Activated effector memory CD4-positive, alpha-beta T cell treated with Interleukin-2 at 50 U/mL for 16 hours (primary cell): ENCODE measurements at places on chromosomes 2 and 18.

- no peak for DNase-seq
These were observed 469.6 kb downstream of the TGIF1 start for GRCh38 chr18:3919396-3920061.

GRCh38 chr18:36539674-36540231 lies 242.2 kb downstream of the FHOD3 start:
- no peak for DNase-seq

GRCh38 chr2:23803965-23804542 lies 122.9 kb downstream of the ATAD2B start:
- no peak for DNase-seq

DNA sequence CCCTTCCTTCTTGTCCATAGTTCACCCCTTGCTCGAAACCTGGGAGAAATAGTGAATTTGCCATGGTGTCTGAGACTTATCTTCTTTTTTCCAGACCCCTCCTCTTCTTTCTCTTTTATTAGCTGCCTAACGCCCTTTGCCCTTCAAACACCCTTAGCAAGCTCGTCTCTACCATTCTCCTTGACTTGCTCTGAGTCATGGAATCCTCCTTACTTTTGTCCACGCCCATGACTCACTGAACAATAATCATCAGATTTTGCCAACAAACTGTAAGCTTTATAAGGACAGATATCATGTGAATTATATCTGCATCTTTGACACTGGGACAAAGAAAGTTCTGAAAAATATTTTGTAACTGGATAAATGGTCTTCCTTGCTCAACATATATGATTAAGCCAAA lies 67.1 kb upstream of the CNTNAP5 start:
- DNase-seq, result no peak

DNA sequence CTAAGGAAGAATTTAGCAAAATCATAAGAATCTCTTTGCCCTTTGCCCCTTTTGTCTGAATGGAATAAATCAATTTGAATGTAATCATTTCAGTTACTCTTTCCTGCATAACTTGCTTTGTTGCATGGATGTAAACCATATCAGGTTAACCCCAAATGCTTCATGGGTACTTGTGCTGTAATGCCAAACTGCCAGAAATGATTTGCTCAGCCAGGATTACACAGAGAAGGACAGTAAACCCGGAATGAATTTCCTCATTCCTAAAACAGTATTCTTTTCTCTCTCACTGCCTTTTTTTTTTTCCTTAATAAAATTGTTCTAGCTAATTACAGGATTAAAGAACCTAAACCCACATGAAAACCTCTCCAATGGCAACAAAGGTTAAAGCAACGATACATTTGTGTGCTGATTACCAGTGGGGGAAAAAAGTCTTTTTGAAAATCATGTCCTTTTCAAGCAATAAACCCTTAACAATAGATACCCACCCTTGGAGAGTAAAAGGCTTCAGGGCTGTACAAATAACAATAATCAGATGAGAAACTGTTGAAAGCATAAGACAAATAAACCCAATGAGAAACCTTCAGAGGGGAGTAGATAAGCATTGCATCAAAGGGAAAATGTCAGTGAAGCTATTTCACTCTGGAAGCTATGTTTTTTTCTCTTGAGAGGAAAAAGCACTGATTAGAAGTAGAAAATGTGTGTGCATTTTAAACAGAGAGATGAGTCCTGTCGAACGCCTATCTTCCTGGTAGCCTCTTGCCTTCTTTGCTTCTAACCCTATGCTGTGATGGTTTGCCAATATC lies 275.3 kb downstream of the CDH2 start:
- no peak for DNase-seq

- no peak for DNase-seq
These were observed 8.9 kb downstream of the TMSB10 start for GRCh38 chr2:84914334-84914733.

GRCh38 chr2:14903709-14904374 lies 271.3 kb downstream of the LRATD1 start:
- DNase-seq, result peak; percentile 5

- DNase-seq, result no peak
These were observed 40.1 kb downstream of the DOCK10 start for GRCh38 chr2:225002039-225002655.

GRCh38 chr18:47317824-47318508 lies 66.5 kb upstream of the SKOR2 start:
- DNase-seq, result no peak

DNA sequence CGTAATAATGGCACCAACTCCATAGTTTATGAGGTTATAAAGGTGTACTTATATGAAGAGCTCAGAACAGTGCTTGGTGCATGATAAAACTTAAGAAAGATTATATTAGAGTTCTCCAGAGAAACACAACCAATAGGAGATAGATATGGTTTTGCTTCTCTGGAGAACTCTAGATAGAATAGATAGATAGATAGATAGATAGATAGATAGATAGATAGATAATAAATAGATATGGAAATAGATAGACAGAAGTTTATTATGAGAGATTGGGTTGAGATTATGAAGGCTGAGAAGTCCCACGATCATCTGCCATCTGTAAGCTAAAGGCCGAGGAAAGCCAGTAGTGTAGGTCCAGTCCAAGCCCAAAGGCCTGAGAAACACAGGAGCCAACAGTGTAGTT lies 2.9 kb upstream of the MBOAT2 start:
- DNase-seq, result no peak

DNA sequence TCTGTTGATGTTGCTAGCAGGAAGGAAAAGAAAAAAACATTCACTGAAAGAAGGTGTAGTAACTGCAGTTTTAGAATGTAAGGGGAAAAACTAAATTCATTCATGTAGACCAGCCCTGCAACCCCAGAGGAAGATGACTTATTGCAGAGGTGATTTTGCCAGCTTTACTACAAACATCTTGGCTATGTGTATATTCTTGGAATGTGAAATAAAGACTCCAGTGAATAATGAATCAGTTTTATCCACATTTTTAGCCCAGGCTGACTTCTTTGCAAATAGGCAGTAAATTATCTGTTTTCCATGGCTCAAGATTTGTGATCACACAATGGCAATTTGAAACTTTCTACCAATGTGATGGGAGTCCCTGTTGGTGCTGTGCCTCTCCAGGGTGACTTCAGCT lies 206.1 kb upstream of the SETBP1 start:
- DNase-seq, result no peak

DNA sequence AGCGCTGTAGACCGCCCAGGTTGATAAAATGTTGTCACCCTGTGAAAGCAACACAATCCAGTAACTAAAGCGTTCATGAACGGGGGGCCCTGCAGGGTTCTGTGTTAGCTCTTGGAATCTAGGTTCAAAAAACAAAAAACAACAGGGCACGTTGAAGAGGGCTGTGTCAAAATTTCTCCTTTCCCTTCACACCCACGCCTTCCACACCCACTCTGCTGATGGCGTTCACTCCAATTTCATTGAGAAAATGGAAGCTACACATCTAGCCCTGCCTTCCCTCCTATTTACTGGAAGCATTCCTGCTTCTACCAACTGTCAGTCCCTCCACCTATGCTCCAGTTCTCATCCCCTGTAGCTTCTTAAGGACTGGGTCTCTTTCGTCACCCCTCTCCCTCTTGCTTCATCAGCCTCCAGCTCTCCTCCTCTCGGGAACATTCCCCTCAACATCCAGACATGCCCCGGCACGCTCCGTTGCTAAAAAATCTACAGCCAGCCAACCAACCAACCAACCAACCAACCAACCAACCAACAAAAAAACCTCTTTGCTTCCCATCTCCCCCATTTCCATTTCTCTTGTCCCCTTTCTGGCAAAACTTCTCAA lies 98.4 kb upstream of the SP3 start:
- no peak for DNase-seq

GRCh38 chr2:9780368-9781130 lies 62.7 kb upstream of the TAF1B start:
- DNase-seq, result no peak

DNA sequence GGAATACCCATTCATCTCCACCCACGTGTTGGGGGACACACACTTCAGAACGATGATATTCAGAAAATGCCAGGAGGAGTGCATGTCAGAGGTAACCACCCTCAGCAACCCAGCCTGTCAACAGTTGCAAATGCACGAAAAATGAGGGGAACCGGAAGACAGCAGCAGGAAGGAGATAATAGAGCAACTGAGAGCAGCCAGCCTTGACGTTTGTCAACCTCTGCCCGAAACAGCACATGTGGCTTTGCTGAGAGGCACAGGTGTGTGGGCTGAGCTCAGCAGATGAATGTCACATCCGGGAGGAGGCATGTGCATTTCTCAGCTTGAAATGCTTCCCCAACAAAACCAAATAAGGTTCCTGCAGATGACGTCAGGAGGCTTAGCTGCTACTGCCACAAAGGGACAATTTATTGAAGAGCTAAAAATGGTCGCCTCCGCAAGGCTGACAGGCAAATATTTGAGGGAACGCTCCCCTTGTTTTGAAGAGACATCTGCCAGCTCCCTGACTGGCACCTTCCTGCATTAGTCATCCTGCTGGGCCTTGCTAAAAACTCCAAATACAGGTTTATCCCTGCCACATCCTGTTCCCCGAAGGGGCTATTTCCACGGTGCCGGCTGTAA lies 419.0 kb downstream of the NBAS start:
- DNase-seq, result peak; percentile 41

DNA sequence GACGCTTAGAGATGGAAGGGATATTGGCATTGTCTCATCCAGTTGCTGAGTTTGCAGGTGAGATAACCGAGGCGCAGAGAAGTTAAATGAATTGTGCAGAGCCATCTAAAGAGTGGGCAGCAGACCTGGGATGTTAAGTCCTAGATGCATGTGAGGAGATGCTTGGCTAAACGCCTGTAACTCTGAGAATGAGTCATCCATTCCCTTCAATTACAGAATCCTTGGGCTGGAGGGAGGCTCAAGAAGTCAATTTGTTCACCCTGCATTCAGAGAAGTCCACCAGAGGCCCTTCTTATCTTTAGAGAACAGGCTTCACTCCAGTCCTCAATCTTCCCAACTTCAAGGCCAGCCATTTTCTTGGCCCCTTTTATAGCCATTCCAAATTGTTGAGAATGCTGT lies 1.6 kb downstream of the EHD3 start:
- no peak for DNase-seq

GRCh38 chr2:103738606-103739005 lies 976.8 kb downstream of the TMEM182 start:
- no peak for DNase-seq

DNA sequence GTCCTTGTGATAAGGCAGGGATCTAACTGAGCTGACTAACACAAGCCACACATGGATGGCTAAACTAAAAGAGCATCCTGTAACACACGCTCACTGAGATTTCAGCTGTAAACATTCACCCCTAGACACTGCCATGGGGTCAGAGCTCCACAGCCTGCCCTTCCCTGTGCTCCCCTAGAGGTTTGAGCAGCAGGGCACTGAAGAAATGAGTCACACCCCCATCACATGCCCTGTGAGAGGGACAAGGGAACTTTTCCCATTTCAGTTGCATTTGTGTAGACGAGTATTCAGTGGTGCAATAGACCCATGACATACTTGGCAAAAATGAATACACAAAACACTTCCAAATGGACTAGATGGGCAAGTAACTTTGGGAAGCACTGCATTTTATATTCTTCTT lies 402.4 kb upstream of the LRRTM1 start:
- DNase-seq, result no peak

- DNase-seq, result no peak
These were observed 594 bp downstream of the ITM2C start for GRCh38 chr2:230865307-230865765.

- no peak for DNase-seq
These were observed 59.1 kb downstream of the ARL4C start for GRCh38 chr2:234437642-234438304.

GRCh38 chr18:58495634-58496033 lies 133.3 kb downstream of the ALPK2 start:
- no peak for DNase-seq

GRCh38 chr2:108920-109809 lies 62.9 kb upstream of the FAM110C start:
- no peak for DNase-seq

DNA sequence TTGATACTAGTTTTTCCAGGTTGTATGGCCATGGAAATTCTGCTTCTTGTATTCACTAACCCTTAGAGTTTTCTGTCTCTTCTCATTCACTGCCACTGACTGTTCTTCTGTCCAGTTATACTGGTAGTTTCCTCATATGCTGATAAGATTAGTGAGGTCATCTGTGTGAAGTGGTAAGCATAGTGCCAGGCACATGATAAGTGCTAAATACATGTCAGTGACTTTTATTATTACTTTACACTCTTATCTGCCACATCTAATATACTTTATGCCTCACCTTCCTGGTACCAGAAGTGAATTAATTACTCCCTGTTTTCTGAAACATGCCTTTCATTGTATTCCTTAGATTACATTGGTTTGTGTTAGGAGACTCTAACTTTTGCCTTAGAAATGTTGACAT lies 91.3 kb downstream of the NBEAL1 start:
- no peak for DNase-seq

DNA sequence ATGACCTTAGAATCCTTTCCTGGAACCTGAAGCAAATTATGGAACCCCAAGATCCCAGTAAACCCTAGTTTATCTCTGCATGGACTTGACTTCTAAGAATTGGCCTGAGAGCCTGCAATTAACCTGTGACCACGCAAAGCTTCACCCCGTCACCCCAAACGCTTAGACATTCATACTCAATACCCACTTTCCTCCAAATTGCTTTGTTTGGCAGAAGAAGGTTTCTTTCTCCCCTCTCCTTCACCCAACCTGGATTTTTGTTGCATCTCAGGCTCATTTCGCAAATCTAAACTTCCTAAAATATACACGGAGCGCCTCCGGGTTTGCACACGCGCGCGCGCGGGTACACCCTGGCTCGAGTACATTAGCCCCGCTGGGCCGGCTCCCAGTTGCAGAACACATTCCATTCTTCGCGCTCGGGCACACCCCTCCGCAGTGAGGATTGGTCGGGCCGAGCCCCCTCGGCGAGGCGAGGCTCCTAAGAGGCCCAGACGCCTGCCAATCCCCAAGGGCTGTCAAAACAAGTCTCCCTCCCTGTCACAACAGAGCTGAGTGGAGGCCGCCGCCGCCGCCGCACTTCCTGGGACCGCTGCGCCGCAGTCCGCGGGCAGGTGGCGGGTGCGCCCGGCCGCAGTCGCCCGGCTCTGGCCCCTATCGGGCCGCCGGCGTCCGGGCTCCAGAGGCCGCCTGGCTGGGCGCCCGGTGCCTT lies at the start of gene PLCL1:
PLCL1 (plus strand) TSS at position 545 of the 709 bp plus-strand sequence.
- DNase-seq, result peak; percentile 88

GRCh38 chr2:227308784-227309183 lies 16.3 kb upstream of the MFF start:
- no peak for DNase-seq

DNA sequence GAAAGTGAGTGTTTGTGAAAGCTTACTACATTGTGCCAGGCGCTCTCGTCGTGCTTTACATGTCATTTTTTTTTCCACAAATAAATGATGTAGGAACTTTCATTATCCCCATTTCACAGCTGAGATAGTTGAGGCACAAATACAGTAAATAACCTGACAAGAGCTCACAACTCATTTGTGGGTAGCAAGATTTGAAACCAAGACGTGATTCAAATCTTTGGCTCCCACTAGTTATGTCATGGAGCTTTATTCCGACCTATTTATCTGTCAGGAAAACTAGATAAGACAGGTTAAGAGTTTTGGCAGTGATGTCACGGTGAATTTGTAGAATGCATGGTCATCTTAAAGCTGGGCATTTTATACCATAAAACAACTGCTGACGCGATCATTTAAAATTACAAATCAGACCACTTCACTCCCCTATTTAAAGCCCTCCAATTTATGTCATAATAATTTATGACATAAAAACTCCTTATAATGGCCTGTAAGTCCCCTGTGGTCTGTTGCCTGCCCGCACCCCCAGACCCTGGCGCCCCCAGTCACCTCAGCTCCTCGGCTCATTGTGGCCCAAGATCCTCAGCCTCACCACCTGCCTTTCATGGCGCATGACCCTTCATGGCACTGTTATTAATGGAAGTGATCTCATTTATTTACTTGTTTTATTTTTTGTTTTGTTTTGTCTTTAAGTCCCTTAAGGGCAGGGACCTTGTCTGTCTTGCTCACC lies 678 bp upstream of the ZNF24 start:
- DNase-seq, result no peak
